ENCODE measurements at places on chromosomes 2 and 18. TPM values are rescaled to one million over a fixed set of nuclear protein-coding genes. Genes with fewer than 3 reads are reported as not detected.

Gene POMC
- total RNA-seq, result 4.2 TPM

- ATAC-seq, result no peak
Observed at GRCh38 chr18:37361335-37362157, 204.1 kb downstream of the CELF4 start.

Gene PHOSPHO2
- total RNA-seq, result 10.7 TPM

DNA sequence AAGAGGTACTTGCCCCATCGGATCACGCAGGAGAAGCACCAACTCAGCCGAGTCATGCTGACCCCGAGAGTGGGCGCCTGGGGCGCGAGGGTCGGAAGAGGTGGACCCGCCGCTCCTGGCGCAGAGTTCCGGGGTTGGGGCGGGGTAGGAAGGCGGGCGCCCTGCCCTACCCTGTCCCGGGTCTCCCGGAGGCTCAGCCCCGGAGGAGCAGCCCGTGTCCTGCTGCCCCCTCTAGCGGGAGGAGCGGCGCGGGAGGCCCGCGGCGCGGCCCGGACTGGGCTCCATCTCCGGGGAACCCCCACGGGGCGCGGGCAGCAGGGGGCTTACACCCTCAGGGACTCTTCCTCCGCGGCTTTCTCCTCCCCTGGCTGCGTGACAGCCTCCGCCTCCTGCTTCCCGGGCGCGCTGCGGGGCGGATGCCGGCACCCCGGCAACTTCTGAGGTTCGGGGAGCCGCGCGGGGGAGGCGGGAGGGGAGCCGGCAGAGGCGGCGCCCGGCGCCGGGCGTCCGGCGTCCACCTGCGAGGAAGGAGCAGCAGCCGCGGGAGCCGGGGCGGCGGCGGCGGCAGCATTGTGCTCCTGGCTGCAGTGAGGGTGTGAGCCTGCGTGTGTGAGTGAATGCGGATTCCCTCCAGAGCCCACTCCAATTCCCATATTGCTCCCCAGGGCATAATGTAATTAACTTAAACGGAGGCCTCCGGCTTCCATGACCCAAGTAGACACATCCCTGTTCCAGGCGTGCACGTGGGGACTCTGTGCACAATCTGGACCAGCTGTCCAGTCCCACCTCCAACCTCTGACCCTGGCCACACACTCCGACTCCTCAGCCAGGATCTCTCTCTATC, 7.6 kb upstream of the TNS1 start:
- peak; percentile 85 for ATAC-seq

Gene USP37
- total RNA-seq, result 17.4 TPM

DNA sequence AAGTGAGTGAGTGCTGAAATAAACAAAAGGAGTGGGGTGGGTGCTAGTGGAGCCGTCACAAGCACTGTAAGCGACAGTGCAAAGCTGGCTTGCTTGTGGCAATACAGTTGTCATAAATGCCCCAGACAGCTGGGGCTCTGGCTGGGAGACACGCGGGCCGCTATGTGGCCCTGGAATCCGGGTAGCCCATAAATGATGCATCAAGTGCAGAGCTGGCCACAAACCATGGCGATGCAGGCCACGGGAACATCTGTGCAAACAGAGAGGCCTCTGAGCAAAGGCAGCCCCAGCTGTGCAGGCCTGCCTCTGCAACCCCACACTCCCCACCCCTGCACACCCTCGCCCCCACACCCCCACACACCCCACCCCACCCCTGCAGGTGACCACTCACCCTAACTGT, 349.2 kb upstream of the ID2 start:
- ATAC-seq, result no peak

Gene TET3
- 3.3 TPM for total RNA-seq

Gene SP9
- not detected for total RNA-seq

Gene COL4A4
- 5.0 TPM for total RNA-seq

GRCh38 chr2:74488643-74489481, 6.0 kb downstream of the TTC31 start:
- ATAC-seq, result no peak

- ATAC-seq, result no peak
Observed at GRCh38 chr2:188725746-188726360, 248.3 kb upstream of the COL3A1 start.

Gene FBLN7
- 1.1 TPM for total RNA-seq

Measured in gastroesophageal sphincter (tissue), 4 donors.